ENCODE measurements at places on chromosomes 2 and 18.
A peak's percentile ranks its signal among the peaks of the same experiment; 100 is the strongest.

DNA sequence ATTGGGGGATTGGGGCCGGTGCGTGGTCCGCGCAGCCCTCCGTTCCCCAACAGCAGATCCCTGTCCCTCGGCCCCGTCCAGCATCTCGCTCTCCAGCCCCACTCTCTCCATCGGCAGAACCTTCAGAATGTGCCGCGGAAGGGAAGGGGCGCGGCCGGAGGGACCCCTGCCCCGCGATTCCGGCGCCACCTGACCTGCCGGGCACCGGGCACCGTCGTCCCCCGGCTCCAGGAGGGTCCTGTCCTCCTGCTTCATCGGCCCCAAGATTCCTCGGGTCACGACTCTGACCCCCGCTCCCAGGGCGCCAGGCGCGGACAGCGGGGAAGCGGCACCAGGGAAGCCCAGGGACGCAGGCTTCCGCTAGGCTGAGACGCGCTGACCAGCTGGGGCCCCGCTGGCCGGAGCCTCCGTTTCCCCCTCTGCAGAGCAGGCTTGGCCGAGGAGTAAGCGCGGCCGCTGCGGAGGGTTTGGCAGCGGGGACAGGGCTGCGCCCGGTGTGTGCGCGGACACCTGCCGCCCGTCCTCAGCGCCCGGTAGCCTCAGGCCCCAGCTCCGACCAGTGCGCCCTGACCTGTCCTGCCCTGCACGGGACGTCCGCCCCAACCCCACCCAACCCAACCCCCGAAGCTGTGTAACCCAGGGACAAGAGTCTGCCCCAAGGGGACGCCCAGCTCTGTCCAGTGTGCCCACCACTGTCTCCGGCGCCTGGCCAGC is 16.8 kb upstream of the BOK start:
- H3K27me3 ChIP-seq, result peaks cover 17% of the 10 kb centered on the region
- H3K27ac ChIP-seq, result no peak overlapping the region
- H3K4me1 ChIP-seq, result peaks cover 12% of the 10 kb centered on the region
- no peak for DNase-seq

DNA sequence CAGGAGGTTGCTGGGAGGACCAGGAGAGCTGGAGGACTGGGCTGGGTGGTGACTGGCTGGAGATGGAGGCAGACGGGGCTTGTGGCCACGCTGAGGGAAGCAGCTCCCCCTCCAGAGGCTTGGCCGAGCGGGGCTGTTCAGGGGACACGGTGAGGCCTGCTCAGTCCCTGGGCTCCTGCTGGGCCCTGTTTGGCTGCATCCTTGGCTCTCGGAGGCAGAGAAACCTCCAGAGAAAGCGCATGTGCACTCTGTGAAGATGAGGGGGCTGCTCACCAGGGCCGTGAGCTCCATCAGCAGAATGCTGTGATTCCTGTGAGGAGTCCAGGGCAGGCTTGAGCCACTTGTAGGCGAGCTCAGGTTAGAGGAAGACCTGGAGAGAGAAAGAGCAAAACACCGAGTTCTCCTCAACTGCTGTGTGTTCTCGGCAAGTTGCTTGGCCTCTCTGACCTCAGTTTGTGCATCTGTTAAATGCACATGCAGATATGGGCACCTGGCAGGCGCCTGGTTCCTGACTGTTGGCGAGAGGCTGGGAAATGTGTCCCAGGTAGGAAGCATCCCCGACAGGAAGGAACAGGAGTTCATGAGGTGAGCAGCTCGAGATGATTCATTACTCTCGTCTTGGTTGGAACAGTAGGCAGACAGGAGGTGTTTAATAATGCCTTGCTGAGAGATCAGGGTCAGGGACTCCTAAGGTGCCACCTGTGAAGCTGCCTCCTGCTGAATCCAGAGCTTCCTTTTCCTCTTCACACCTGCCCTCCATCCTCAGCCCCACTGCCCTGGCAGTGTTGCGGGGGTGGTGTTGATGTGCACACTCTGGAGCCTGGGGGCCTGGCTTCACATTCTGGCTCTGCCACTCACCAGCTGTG is 941 bp downstream of the ZAP70 start:
- H3K27me3 ChIP-seq, result no peaks in the 10 kb centered on the region
- peak overlapping the region; percentile 42 for H3K27ac ChIP-seq
- no peaks in the 10 kb centered on the region for H3K36me3 ChIP-seq
- H3K4me1 ChIP-seq, result no peaks in the 10 kb centered on the region
- peak overlapping the region; percentile 7 for H3K4me3 ChIP-seq

- H3K4me1 ChIP-seq, result no peaks in the 10 kb centered on the region
- H3K4me3 ChIP-seq, result no peak overlapping the region
- no peaks in the 10 kb centered on the region for H3K36me3 ChIP-seq
- no peak overlapping the region for H3K27ac ChIP-seq
- H3K27me3 ChIP-seq, result no peaks in the 10 kb centered on the region
Observed at GRCh38 chr2:167939514-167940345, 307.7 kb downstream of the STK39 start.

DNA sequence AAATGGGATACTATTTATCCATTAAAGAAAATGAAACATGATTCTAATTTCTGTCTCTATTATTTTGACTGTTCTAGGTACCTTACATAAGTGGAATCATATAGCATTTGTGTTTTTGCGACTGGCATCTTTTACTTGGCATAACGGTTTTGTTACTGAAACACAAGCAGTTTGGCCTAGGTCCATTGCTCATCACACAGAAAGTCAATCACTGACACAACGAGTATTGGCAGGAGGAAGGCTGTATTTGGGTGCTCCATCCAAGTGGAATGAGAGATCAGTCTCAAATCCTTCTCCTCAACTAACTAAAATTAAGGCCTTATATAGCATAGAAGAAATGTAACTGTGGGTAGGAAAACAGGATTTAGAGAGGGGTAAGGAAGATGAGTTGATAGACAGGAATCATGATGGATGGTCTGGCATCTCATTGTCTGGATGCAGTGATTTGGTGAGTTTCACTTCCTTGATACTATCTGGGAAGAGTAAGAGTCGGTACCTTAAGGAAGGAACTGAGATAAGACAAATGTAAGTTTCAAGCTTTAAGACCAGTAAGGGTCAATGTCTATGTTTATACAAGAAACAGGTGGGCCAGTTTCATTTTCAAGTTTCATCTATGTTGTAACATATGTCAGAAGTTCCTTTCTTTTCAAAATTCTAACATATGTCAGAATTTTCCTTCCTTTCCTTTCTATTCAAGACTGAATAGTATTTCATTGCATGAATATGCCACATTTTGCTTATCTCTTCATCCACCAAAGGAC is 276.9 kb upstream of the RAB6C start:
- DNase-seq, result no peak
- no peak overlapping the region for H3K27ac ChIP-seq
- H3K4me3 ChIP-seq, result no peak overlapping the region
- no peaks in the 10 kb centered on the region for H3K36me3 ChIP-seq
